ENCODE measurements at places on chromosomes 2 and 18. TPM values are rescaled to one million over a fixed set of nuclear protein-coding genes. Genes with fewer than 3 reads are reported as not detected.

The LBH gene
- total RNA-seq = 0.40 TPM

The RNF144A gene
- 13.1 TPM for total RNA-seq

The IL36RN gene
- total RNA-seq = not detected

The ANKRD62 gene
- total RNA-seq = not detected

The HOXD13 gene
- 0.36 TPM for total RNA-seq

The DUSP19 gene
- 0.58 TPM for total RNA-seq

The B3GNT2 gene
- 18.0 TPM for total RNA-seq

The PSTPIP2 gene
- 0.11 TPM for total RNA-seq

The SOX11 gene
- total RNA-seq = not detected

The PDE1A gene
- total RNA-seq = not detected

The IMPA2 gene
- 38.2 TPM for total RNA-seq

The GALR1 gene
- not detected for total RNA-seq

The TOGARAM2 gene
- total RNA-seq = not detected

The OTOS gene
- not detected for total RNA-seq

The COLEC11 gene
- 0.44 TPM for total RNA-seq

The MRPL33 gene
- total RNA-seq = 110 TPM

The FAM237A gene
- not detected for total RNA-seq

The MALL gene
- 136 TPM for total RNA-seq

The SPATA3 gene
- not detected for total RNA-seq

The FZD7 gene
- 5.5 TPM for total RNA-seq

The ZNF521 gene
- 0.04 TPM for total RNA-seq

The IL36G gene
- 0.62 TPM for total RNA-seq

The NRP2 gene
- 18.3 TPM for total RNA-seq

The ELOA2 gene
- not detected for total RNA-seq

The ERFE gene
- 7.4 TPM for total RNA-seq

The NCL gene
- total RNA-seq = 507 TPM

The TLX2 gene
- total RNA-seq = 3.4 TPM

The HOXD3 gene
- 3.0 TPM for total RNA-seq

The NDUFAF7 gene
- total RNA-seq = 12.3 TPM

The ZNF385B gene
- total RNA-seq = 0.81 TPM
